Thoracic aorta endothelial cell (primary cell): ENCODE measurements at places on chromosomes 7 and 10. TPM values are rescaled to one million over a fixed set of nuclear protein-coding genes. Genes with fewer than 3 reads are reported as not detected.

The CALHM2 gene
- 13.3 and 17.6 TPM in 2 replicates for total RNA-seq

The GRK5 gene
- 27.7 and 29.4 TPM in 2 replicates for total RNA-seq

The FFAR4 gene
- total RNA-seq, result not detected in 2 replicates

The PRF1 gene
- not detected in 2 replicates for total RNA-seq

The GIMAP4 gene
- 117 and 242 TPM in 2 replicates for total RNA-seq

The BLNK gene
- not detected in 2 replicates for total RNA-seq

The OR6V1 gene
- total RNA-seq, result not detected in 2 replicates

The BEND7 gene
- 12.9 and 24.3 TPM in 2 replicates for total RNA-seq

The ASB10 gene
- not detected in 2 replicates for total RNA-seq

The LIPJ gene
- total RNA-seq, result 0.07 TPM in 1 of 2 replicates, not detected in the other
